ENCODE measurements at places on chromosomes 4 and X.

DNA sequence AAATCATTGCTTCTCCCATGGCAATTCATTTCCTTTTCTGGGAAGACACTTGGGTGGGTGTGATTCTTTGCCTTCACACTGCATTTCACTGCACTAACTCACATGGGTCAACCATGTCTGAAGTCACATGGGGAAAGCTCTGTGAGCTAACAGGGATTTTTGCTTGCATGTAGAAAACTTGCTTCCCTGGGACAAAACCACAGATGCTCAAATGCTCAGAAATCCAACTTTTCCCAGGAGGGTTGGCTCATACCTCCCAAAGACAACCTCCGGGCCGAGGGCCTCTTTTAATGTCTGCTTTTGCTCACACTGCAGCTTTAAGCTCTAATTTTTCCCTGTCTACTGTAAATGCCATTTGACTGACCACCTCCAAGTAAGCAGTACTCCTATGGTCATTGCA, 1695.2 kb downstream of the STIM2 start:
- no peak for DNase-seq

- DNase-seq, result no peak
Measured at GRCh38 chr4:101853028-101853427, 62.5 kb downstream of the BANK1 start.

- no peak for DNase-seq
Measured at GRCh38 chr4:98779088-98779487, 120.7 kb upstream of the TSPAN5 start.

DNA sequence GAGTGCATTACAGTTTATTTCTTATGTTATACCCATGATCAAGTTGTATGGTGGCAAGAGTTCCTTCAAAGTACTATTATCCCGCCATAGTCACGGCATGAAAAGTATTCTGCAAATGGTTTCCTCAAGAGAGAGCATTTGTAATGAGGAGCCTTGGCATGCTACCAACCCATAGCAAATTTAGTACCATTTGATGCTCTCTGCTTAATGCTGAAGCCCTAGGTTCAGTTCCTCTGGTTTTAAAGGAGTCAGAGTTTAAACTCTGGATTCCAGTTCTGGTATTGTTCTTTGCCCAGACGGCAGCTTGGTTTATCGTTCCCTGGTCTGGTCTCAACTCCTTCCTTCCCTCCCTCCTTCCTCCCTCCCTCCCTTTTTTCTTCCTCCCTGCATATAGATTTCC, 371.3 kb downstream of the BMPR1B start:
- no peak for DNase-seq

DNA sequence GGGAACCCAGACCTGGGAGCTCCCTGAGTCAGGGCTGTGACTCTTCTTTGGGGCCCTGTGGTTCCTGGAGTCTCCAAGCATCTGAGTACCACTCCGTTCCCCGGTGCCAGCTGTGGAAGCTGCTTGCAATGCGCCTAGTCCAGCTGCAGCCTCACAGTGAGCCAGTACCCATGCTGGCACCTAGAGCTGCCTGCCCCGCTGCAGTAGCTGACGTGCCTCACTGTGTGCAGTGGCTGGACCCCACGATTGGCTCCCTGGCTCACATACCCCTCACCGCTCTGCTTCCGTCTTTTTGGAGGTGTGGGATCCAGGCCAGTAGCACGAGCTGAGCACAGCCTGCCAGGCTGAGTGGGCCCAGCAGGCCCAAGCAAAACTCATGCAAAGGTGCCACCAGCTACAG, 32.1 kb upstream of the PAGE1 start:
- DNase-seq, result no peak
